Activated CD4-positive, alpha-beta T cell treated with anti-CD3 and anti-CD28 coated beads, Interleukin-2, amount 10 ng/mL, durations not matched to agents 7 days and 5 days (primary cell): ENCODE measurements at places on chromosomes 16 and 17.

DNA sequence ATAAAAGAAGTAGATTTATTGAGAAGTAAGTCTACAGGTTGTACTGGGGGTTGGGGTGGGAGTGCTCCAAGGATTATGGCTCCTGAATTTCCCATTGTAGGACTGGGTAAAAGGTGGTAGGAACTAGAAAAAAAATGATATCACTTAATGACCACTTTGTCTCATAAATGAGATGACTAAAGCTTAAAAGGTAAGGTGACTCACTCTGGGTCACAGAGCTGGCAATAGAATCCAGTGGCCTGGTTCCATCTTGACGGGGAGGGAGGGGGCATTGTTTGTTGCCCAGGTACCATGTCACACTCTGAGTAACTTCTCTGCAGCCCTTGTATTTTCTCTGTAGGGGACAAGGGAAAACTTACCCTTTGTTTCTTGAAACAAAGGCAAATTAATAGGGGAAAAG lies 126.1 kb downstream of the PITPNC1 start:
- no peak for DNase-seq

GRCh38 chr17:59762049-59762823 lies 54.8 kb downstream of the VMP1 start:
- no peak for DNase-seq

DNA sequence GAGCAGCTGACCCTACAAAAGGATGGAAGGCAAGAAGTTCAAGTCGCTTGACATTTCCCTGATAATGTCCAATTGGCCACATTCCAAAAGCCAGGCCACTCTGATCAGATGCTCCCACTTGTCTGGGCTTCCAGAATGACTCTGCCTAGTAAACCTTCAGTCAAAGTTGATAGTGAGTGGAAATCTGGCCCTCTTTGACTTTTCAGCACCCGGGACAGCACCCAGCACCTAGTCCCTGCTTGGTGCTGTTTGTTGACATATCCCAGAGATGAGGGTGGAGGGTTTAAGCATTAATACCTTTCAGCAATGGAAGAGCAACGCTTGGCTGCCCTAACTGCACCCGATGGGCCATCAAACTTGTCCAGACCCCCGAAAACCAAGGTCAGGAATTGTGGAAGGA lies 131.3 kb downstream of the AIPL1 start:
- peak; percentile 37 for DNase-seq

GRCh38 chr17:57350266-57350665 lies 93.9 kb downstream of the MSI2 start:
- no peak for DNase-seq

- no peak for DNase-seq
Observed at GRCh38 chr17:45681706-45682105, 102.4 kb upstream of the CRHR1 start.

DNA sequence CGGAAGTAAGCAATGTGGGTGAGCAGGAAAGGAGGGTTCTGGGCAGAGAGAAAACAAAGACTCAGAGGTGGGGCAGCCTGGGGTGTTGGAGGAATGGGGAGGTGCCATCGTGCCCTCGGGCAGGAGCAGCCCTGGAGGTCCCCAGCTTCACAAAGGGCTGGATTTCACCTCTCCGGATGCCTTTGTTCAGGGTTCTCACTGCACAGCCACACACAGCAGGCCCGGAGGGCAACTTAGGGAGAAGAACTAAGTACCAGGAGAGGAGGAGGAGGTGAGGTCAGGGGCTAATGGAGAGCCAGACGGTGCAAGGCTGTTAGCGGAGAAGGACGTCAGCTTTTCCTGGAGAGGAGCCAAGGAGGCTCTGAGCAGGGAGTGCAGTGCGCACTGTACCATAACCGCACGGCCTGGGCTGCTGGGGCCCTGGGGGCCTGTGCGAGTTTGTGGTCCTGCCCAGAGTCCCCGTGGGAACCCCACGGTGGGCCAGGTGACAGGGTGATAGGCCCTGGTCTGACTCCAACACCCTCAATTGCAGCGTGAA lies 9.3 kb downstream of the ARRB2 start:
- DNase-seq, result no peak

DNA sequence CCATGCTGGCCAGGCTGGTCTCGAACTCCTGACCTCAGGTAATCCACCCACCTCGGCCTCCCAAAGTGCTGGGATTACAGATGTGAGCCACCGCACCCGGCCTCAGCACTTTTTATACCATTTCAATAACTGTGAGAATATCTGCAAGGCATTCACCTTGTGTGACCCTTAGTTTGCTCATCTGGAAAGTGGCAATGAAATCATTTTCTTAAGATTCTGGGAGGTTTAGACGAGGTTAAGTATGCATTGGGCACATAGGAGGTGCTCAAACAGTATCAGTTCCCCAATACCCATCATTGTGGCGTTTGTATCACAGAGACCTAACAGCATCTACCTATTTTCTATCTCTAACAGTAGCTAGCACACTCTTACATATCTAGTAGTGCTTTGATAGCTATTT lies 481.9 kb upstream of the ERCC4 start:
- no peak for DNase-seq
